Activated CD8-positive, alpha-beta memory T cell treated with anti-CD3 and anti-CD28 coated beads, Interleukin-2, amount 50 U/mL, for 48 hours (primary cell): ENCODE measurements at places on chromosomes 2 and 18.

DNA sequence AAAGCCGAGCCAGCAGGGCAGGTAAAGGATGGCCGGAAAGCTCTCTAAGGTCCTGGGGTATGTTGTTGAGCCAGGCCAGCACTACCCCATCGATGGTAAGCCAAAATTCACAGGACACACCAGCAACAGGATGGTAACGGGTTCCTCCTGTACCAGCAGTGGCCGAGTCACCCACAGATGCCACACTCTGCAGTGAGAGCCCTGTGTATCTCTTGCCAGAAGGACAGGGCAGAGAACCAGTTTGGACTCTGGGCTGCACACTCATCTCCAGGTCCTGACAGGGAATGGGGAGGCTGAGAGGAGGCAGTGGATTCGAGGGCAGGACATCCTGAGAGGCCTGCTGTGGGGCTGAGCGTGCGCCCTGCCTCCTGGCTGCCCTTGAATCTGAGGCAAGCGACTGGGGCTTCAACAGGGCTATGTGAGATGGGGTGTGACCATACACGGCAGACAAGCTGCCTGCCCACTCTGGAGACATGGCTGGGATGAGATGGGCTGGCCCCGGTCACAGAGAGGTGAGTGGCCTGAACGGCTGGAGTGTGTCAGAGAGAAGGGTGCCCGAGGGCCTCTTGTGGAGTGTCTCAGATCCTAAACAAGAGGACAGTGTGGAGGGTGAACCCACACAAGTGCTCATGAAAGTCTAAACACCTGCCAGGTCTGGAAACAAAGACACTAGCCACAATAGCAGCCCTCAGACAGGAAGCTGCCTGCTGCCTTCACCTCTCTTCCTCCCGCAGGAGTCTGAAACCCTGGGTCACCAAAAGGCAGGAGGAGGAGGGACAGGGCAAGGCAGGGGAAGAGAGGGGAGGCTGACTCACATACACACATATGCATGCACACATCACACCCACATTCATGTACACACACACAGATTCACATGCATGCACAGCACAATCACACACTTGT lies 182.3 kb downstream of the LOXHD1 start:
- no peak for DNase-seq

DNA sequence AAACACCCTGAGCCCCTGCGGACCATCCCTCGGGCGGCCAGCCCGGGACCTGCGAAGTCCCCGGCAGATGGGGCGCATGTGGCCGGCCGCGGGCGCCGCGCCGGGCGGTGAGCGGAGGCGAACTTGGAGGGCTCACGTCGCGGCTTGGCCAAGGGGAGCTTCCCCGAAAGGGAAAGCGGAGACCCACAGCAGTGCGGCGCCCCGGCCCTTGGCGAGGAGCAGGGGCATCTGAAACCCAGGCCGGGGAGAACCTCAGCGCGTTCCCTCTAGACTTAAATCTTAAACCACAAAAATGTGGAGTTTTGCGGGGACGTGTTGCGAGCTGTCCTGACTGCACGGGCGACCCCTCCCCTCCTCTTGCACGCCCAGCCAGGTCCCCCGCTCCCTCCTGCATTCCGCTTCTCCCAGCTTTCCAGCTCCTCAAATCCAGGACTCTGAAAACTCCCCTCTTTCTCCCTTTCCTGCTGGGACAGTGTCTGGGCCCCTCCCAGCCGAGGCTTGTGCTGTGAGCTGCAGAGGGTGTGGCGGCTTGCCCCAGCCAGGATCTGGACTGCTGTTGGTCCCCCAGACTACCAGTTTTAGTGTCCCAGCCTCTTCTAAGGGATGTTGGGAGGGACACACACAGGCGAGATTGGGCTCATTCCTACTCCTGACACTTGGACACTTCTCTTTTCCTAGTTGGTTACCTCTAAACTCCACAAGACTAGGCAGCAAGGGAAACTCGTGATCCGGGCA lies 1.3 kb downstream of the FMNL2 start:
- DNase-seq: peak; percentile 53

GRCh38 chr18:9996094-9996493 lies 82.3 kb downstream of the VAPA start:
- no peak for DNase-seq

DNA sequence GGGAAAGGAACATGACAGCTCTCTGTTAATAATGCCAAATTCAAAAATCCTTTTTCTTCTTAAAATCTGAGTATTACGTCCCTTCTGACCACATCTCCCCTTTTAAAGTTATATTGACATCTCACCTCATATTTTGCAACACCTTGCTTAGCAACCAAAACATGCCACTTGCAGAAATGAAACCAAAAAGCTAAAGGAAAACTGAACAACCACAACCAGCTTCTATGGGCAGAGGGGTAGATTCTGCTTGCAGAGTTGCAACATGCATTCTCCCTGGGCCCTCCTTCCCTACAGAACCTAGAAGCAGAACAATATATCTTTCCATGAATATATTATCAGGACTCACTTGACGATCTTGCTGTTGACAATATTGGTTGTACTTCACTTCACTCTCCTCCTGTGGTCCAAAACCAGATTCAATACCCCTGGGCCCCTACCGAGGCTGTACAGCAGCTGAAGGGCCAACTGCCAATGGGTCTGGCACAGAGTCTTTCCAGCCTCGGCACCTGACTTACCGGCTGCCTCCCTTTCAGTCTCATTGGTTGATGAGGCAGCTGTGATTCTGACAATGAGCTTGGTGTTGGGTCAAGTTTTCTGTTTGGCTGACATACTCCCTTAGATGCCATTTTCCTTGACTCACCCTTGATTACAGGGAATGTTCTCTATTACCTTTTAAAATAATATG lies 616.6 kb downstream of the ZEB2 start:
- no peak for DNase-seq

DNA sequence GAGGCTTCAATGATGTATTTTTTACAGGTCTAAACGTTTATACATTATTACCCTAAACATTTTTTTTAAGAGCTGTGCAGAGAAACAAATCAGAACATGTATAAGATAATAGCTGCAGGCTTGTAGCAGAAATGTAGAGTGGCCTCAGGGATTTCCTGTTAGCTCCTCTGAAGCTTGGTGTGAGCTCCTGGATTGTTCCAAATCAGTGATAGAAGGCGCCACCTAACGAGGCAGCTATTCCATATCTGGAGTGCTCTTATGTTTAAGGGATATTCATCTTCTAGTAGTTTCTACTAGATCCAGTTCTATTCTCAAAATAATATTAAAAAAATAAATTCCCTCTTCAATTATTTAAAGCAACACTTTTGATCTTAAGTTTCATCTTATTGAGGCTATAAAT lies 93.1 kb downstream of the LRP1B start:
- DNase-seq: no peak
